ENCODE measurements at places on chromosomes 6 and 20.

GRCh38 chr6:13304101-13304500 is 24.2 kb downstream of the TBC1D7 start:
- DNase-seq = no peak

DNA sequence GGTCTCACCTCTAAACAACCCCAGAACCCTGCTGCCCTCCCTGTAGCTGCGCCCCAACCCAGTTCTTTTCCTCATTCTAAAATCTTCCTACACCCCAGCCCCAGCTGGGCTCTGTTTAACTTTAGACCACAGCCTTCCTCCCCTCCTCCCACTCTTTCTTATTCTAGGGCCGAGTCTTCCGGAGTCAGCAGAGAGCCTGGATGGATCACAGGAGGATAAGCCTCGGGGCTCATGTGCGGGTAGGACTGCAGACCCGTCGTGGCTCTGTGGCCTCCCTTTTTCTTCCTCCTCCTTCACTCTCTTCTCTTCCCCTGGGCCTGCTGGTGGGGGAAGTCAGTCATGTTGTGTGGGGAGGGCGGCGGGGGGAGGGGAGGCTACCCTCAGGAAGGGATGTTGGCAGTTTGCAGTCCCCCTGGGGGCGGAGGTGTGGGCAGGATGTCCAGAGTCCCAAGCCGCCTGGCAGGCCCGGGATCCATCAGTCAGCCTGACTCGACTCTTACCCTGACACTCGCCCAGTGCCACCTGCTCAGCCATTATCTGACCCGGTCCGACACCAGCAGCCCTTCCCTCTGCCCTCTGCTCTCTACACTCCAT is 8.1 kb downstream of the CAPN11 start:
- DNase-seq = no peak

DNA sequence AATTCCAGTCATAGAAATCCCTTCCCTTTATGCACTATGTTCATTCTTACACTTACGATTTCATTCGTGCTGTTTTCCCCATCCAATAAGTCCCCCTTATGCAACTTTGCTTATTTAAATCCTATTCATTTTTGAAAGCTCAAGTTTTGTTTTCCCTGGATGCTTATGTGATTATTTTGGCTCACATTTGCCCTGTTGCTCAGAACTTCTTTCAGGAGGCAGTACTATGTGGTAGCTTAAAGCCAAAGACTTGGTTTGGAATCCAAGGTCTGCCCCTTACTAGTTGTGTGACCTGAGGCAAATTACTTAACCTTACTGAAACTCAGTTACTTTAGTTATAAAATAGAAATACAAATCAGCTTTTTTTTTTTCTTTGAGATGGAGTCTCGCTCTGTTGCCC is 59.6 kb downstream of the MOXD1 start:
- DNase-seq = no peak

- DNase-seq = no peak
These were observed 143.6 kb downstream of the TFAP2B start for GRCh38 chr6:50962213-50962759.

- DNase-seq = no peak
These were observed 136.6 kb downstream of the COL9A1 start for GRCh38 chr6:70166088-70166958.

GRCh38 chr20:53642196-53643030 is 48.8 kb upstream of the ZNF217 start:
- DNase-seq = no peak

- DNase-seq = no peak
These were observed 135.1 kb upstream of the MYLIP start for GRCh38 chr6:15993716-15994228.

DNA sequence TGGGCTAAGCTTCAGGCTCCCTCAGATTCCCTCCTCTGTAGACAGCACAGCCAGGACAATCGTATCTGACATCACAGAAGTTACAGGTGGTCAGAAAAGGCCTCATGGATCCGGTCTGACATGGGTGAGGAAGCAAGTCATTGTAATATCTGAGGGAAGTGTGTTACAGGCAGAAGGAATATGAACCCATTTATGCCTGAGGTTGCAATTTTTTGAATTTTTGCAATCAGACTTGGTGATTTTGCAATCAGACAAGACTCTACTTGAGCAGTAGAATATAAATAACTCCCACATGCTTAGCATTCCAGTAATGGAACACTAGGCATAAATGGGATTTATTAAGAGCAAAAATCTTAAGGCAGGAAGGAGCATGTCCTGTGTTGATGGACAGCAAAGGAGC is 52.1 kb downstream of the CBLN4 start:
- no peak for DNase-seq

GRCh38 chr20:54208548-54209176 is 775 bp downstream of the PFDN4 start:
- DNase-seq = no peak

DNA sequence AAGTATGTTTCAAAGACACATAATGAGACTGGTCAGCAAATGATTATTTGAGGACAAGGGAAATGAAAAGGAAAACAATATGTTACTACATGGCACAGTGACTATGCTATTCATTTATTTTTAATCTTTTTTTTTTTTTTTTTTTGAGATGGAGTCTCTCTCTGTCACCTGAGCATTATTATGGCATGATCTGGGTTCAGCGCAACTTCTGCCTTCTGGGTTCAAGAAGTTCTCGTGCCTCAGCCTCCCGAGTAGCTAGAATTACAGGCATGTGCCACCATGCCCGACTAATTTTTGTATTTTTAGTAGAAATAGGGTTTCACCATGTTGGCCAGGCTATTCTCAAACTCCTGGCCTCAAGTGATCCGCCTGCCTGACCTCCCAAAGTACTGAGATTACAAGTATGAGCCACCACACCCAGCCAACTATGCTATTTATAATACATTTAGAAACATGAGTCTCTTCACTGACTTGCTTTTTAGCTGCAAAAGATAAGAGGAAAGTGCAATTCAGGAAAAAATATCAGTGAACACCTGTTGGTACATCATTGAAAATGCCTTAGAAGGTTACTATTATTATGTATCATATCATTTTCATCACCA is 3.4 kb downstream of the CALHM4 start:
- DNase-seq = no peak

DNA sequence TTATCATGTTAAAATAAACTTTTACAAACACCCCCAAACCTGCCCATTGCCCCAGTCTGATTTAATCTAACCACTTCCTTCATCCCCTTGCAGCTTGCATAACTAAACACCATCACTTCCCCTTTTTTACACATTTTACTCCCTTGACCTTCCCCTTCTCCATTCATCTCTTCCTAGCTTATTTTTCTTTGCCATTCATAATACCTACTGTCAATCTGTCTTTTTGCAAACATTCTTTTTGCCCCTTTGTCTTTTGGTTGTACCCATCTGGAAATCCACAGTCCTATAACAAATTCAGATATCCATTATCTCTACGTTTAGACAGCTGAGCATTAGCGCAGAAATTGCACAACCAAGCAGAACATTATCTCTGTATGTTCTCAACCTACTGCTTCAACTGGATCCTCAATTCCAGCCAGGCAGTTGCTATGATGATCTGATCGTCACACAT is 51.2 kb downstream of the C6orf52 start:
- DNase-seq = no peak

DNA sequence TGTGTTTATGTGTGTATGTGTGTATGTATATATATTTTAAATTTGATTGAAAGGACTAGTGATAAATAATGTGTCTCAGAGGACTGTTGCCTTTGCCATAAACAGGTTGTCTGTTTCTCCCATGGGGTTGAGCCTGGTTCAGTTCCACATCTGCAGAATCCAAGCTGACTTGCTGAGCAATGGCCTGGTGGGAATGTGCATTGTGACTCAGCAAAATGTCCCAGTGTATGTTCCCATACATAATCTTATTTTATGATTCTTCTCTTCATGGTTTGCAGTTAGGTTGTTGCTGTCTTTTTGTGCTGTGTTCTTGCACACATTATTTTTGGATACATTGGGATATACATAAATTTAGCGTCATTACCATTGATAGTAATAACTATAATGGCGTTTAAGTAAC is 115.6 kb upstream of the SLC24A3 start:
- DNase-seq = no peak

GRCh38 chr20:45187693-45188092 is 13.0 kb downstream of the PI3 start:
- DNase-seq = no peak

- DNase-seq = no peak
These were observed 706 bp downstream of the DDO start for GRCh38 chr6:110414669-110415068.

Measured in cerebellar nuclear complex (tissue), 1 donor.